Right ventricle myocardium superior (tissue), 1 donor: ENCODE measurements at places on chromosomes 16 and 17.
A peak's percentile ranks its signal among the peaks of the same experiment; 100 is the strongest.

- DNase-seq, result no peak
Observed at GRCh38 chr16:49158029-49158642, 123.5 kb downstream of the CBLN1 start.

DNA sequence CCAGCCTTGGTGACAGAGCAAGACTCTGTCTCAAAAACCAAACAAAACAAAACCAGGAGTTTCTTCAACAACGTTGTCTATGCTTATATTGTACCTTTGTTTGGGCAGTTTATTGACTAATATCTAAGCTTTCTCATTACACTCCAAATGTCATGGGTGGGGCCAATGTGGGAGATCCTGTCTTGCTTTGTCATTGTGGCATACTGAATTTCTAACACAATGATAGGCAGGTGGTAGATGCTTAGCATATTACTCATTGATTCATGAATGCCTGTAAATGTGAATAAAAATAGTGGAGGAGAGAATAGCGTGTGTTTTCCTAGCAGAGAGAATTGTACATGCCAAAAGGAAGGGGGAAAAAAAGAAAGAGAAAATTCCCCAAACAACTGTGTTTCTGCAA, 802.5 kb upstream of the EEF2KMT start:
- DNase-seq, result no peak

- DNase-seq, result peak; percentile 60
Observed at GRCh38 chr16:55500530-55501011, 8.3 kb upstream of the LPCAT2 start.

DNA sequence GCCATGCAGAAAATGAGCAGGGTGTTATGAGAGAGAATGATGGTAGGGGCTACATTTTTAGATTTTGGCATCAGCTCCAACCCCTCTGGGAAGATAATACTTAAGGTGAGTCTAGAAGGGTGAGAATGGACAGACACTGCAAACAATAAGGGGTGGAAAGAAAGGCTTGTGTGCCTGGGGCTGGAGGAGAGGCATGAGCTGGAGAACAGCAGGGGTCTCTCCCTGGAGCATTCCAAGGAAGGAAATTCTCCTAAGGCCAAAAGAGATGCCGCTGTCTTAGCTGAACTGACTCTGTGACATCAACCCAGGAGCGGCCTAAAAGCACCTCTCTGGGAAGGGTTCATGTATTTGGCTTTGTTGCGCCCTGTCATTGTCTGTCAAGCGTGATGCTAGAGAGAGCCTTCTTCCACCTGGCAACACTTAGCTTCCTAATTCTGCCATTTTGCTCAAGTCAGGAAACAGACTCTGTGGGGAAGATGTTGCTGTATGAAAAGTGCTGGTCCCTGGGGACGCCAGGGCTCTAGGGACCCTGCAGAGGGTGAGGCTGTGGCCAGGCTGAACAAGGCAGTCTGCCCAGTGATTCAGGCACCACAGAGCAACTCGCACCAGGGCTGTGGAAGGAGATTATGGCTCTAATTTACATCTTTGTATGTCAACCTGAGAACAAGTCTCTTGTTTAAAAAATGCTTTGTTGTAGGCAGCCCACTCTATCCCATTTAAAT, 225.7 kb downstream of the CBLN1 start:
- DNase-seq, result no peak

DNA sequence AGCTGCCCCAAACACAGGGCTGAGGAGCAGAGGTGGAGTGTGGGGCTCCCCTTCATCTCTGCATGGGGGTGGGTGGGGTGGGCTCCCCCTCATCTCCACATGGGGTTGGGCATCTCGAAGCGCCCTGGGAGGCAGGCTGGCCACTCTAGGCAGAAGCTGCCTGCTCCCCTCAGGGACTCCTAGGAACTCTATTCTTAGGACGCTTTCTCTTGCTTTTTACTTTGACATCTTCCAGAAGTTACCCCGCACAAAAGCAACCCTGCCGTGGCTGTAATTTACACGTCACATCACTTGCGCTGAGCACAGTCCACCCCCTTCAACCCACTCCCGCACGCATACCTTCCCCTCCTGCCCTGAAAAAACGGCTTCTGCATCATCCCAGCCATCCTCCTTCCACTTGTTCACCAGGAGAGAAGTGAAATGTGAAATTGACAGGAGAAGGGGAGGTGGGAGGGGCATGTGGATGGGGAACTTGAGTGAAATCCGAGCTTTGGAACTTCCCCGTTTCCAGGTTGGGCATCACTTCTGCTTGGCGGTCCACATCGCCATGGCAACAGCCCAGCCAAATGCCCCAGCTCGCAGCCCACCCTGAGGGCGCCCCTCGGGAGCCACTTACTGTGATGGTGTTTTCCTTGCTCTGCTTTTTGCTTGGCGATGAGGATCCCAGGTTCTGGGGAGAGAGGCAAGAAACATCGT, 53.7 kb upstream of the RCVRN start:
- no peak for DNase-seq

- DNase-seq, result no peak
Observed at GRCh38 chr17:76398523-76399174, 14.2 kb downstream of the SPHK1 start.

- peak; percentile 46 for DNase-seq
Observed at GRCh38 chr16:2768403-2769089, 8.5 kb downstream of the ELOB start.

- DNase-seq, result no peak
Observed at GRCh38 chr17:27469256-27469655, 13.0 kb downstream of the KSR1 start.

DNA sequence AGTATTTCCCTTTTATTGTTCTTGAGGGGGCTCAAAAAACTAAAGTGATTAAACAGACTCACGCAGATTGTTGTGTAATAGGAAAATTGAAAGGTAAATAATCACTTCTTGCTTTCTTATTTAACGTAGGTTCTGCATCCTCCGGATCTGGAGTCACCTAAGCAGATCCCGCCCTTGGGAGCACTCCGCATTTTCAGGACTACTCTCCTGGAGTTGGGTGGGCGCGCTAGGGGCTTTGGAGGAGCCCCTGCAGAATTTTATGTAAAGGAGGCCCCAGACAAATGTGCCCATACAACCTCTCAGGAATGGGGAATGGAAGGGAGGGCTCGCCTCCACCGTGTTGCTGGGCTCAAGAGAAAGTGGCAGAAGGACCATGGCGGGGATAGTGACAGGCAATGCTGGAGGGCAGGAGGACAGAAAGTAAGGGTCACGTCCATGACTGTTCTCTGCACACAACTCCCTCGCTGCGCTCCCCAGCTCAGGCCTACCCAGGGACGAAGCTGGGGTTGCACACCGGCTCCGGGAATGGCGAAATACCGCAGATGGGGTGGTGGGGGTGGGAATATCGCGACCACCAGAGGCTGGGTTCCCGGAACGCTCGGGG, 8.3 kb downstream of the MT2A start:
- DNase-seq, result no peak

DNA sequence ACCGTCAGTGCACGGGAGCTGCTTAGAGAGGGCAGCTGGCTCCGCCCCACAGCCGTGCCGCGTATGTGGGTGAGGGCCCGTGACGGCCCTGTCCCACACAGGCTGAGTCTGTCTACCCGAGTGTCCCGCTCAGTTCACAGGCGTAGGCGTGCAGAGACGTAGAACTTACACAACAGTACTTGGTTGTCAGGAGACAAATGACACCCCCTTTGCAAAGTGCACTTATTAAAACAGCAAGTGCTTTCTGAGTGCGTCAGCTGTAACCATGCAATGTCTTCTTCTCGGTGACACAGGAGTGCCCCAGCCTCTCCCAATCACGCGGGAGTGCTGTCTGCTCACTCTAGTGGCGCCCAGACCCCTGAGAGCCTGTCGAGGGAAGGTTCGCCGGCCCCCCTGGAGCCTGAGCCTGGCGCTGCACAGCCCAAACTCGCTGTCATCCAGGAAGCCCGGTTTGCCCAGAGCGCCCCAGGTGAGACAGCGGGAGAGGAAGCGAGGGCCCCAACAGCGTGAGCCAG, 64.2 kb downstream of the FOXK2 start:
- DNase-seq, result no peak

DNA sequence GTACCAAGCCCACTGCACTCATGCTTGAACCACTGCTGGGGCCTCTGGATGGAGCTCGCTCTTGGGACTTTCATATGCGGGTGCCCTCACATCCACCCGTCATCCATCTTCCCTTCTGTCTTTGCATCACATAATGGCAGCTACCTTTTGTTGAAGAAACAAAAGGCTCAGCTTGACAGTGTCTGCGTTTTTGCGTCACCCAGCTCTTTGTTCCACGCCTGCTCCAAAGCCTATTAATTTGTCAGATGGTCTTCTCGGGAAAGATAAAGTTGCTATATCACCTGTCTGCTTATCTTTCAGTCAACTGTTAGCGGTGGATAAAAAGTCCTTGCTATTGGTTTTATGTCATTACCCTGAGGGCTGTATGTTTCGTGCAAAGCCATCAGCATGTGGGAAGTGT, 18.1 kb upstream of the BCO1 start:
- DNase-seq, result no peak

- DNase-seq, result no peak
Observed at GRCh38 chr17:79997011-79997660, 38.5 kb downstream of the TBC1D16 start.

DNA sequence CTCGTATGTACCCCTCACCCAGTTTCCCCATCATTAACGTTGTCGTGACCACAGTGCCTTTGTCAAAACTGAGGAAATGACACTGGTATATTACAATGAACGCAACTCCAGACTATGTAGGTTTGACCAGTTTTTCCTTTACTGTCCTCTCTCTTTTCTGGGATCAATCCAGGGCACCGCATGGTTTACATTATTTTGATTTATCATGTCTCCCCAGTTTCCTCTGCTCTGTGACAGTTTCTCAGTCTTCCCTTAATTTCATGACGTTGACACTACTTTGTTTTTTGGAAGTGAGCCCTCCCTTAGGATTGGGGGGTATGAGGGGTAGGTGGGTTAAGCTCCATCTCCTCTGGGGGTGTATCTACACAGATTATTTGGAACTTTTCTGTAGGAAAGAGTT, 76.1 kb upstream of the LGALS9 start:
- no peak for DNase-seq

- DNase-seq, result no peak
Observed at GRCh38 chr17:17109256-17109655, 67.0 kb downstream of the MPRIP start.

GRCh38 chr17:35460354-35460851, 11.8 kb upstream of the SLFN13 start:
- peak; percentile 49 for DNase-seq

GRCh38 chr16:3780570-3780969, 63.2 kb upstream of the TRAP1 start:
- DNase-seq, result no peak

DNA sequence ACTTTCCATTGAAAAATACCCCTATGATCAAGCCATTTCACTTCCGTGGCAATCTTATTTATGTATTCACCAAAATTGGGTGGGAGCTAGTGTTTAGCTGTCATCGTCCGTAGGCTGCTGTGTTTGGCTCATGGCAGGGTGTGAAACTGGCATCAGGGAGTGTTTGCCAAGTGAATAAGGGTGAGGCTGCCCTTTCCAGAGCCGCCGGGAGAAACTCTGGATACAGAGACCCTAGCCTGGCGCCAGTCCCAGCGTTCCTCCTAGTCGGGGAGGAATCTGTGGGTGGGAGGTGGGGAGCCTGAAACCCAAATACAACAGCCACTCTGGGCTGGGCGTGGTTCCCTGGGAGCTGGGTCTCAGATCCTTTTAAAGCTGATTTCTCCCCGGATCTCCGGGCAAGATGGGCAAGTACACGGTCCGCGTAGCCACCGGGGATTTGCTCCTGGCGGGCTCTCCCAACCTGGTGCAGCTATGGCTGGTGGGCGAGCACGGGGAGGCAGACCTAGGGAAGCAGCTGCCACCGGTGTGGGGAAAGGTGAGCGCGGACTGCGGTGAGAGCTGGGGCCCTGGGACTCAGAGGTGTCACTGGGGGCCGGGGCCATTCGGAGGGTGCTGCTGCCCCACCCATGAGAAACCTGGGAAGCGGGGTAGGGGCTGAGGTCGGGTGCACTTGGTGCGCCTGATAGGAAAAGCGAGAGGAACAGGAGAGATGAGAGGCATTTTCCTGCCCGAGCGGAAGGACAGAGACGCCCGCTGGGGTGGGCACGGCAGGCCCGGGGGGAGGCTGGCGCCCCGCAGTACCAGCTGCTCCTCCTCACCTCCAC, 62.1 kb upstream of the TEKT1 start:
- no peak for DNase-seq

GRCh38 chr17:6755731-6756184, at the start of gene XAF1:
Gene XAF1, plus strand, starts transcription at chr17:6756046. Its CDS starts 33 bp downstream, at chr17:6756079.
- peak; percentile 53 for DNase-seq

- peak; percentile 36 for DNase-seq
Observed at GRCh38 chr16:1784977-1785845, 2.5 kb downstream of the NUBP2 start.

DNA sequence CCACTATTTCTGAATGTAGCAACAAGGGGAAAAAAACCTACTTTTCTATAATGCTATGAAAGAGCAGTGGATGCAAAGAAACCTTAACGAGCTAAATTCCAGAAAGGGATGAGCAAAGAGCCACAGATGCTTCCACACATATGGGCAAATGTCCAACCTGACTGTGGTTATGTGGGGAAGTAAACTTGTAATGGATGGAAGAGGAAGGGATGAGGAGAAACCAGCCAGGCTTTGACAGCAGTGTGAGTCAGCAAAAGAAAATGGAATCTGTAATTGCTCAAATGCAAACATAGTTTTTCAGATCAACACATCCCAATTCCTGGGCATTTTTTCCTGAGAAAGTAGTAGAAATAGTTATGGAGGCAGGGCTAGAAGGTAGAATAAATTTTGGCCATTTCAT, 204.8 kb upstream of the CPHXL start:
- no peak for DNase-seq

GRCh38 chr16:57616241-57616640, 12.2 kb upstream of the ADGRG1 start:
- peak; percentile 6 for DNase-seq

GRCh38 chr16:18050777-18051176, 285.8 kb downstream of the NPIPA8 start:
- no peak for DNase-seq

GRCh38 chr16:20310421-20311395, 16.6 kb downstream of the GP2 start:
- DNase-seq, result no peak

GRCh38 chr17:14306596-14306995, 5.7 kb downstream of the HS3ST3B1 start:
- no peak for DNase-seq

- peak; percentile 40 for DNase-seq
Observed at GRCh38 chr17:38509772-38510420, 81.6 kb downstream of the ARHGAP23 start.

GRCh38 chr16:3012828-3013420, at the start of gene CLDN9:
Gene CLDN9, plus strand, starts transcription at chr16:3012923. Its CDS starts 440 bp downstream, at chr16:3013363.
- no peak for DNase-seq

- DNase-seq, result no peak
Observed at GRCh38 chr16:69217433-69217832, 30.5 kb downstream of the SNTB2 start.

- peak; percentile 71 for DNase-seq
Observed at GRCh38 chr17:50556803-50557202, 3.7 kb upstream of the CACNA1G start.

- DNase-seq, result peak; percentile 57
Observed at GRCh38 chr16:3842994-3843393, 37.5 kb downstream of the CREBBP start.

GRCh38 chr16:84391151-84392030, 23.1 kb downstream of the ATP2C2 start:
- no peak for DNase-seq

- DNase-seq, result no peak
Observed at GRCh38 chr17:38890410-38890746, 20.5 kb downstream of the LASP1 start.
